Caki2 (cell line): ENCODE measurements at places on chromosomes 7 and 10.
A peak's percentile ranks its signal among the peaks of the same experiment; 100 is the strongest.

- no peak for DNase-seq
Observed at GRCh38 chr7:94216944-94217461, 177.7 kb upstream of the COL1A2 start.

DNA sequence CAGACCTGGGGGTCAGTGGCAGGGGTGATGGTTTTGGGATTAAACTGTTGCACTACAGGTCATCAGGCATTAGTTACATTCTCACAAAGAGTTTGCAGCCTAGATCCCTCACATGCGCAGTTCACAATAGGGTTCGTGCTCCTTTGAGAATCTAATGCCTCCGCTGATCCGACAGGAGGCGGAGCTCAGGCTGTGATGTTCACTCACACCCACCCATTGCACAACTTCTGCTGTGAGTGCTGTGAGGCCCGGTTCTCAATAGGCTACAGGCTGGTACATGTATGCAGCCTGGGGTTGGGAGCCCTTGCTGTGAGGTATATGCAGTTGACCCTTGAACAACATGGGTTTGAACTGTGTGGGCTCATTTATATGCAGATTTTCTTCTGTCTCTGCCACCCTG, 416.4 kb downstream of the GFRA1 start:
- no peak for DNase-seq

- peak; percentile 25 for DNase-seq
Observed at GRCh38 chr10:600876-601659, 88.4 kb downstream of the DIP2C start.

GRCh38 chr10:128694168-128694850, 568.1 kb upstream of the MKI67 start:
- DNase-seq, result no peak

GRCh38 chr10:23968301-23968700, 240.6 kb upstream of the KIAA1217 start:
- no peak for DNase-seq

DNA sequence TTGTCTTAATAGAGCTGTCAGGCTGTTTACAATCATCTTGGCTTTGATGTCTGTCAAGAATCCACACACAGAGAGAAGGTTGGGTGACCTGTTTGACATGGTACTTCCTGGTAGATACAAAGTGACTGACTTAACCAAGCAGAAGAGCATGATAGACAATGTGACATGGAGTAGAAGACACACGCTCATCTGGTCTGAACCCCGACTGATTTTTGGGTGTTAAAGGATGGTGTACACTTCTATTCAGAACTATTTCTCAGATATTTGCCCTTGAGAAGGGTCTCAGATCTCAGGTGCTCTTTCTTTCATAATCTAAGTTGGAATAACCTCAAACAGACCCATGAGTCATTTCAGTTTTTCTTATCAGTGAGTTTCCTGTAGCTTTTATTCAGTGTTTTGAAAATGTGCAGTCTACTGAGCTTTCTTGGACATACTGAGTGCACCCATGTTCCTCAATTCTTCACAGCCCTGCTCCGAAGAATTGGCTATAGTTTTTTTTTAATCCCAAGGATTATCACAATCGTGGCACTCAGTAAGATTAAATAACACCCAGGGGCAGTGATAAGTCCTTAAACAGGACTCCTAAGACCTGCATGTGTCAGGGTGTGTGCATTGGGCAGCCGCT, 46.4 kb upstream of the NXPH1 start:
- no peak for DNase-seq

DNA sequence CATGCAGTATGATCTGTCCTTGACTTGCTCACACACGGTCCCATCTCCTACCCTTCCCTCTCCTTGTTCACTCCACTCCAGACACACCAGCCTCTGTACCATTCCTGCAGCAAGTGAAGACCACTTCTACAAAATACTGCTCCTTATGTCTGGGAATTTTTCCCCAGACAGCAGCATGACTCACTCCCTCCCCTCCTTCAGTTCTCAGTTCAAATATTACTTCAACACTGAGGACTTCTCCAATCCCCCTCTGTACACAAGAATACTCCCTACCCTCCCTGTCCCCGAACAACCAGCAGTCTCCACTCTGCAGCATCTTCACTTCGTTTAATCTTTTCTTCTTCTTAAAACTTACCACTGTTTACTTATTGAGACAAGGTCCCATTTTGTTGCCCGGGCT, 474.0 kb downstream of the GPAM start:
- DNase-seq, result no peak

DNA sequence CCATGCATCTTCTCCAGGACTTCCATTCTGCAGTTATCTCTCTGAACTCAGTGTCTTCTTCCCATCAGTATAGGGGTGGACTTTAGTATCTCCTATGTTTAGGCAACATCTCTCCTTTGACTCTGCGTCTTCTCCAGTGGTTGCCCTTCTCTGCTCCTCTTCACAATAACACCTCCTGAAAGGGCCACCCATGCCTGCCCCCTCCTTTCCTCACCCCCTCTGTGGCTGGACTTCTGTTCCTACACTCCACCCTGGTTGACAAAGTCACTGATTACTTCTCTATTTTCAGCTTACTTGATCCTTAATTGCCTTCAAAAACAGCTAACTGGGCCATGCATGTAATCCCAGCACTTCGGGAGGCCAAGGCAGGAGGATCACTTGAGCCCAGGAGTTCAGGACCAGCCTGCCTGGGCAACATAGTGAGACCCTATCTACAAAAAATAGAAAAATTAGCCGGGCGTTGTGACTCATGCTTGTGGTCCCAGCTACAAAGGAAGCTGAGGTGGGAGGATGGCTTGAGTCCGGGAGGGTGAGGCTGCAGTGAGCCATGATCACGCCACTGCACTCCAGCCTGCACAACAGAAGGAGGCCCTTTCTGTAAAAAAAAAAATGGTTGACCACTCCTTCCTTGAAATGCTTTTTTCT, 13.7 kb downstream of the SRGN start:
- peak; percentile 15 for DNase-seq

GRCh38 chr7:52030722-52031121, 714.1 kb upstream of the COBL start:
- no peak for DNase-seq

GRCh38 chr7:54080525-54080924, 461.6 kb upstream of the VSTM2A start:
- DNase-seq, result no peak

- DNase-seq, result no peak
Observed at GRCh38 chr10:99938563-99938962, 71.2 kb downstream of the DNMBP start.

- DNase-seq, result no peak
Observed at GRCh38 chr7:155584763-155585531, 38.6 kb upstream of the CNPY1 start.

DNA sequence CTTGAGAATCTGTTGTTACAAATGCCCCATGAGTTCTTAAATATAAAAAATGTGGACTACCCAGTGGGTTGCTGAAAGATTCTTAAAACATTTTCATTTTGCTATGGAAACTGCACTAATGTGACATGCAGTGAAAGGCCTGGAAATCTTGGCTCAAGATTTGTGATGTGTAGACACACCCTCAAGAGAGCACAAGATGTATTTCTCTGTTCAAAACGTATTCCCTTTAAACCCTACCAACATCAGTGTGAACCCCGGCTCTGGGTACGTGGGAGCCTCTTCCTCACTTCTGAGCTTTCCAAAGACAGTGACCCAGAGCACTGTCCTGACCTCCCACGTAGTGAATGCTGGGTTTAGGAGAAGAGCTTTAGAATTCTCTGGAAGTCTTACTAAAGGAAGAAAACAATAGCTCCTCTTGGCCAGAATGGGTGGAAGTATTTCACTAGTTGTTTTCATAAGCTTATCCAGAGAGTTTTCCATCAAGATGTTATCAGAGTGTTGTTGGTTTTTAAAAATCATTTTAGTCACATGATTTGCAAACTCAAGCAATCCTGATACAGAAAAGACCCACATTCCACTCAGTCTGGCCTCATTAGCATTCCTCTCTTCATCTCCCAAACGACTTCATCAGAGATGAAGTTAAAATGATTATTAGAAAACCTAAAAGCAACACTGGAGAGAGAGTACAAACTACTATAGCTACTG, 81.5 kb upstream of the AFAP1L2 start:
- no peak for DNase-seq

- DNase-seq, result no peak
Observed at GRCh38 chr7:18278316-18278715, 217.2 kb upstream of the HDAC9 start.

- DNase-seq, result no peak
Observed at GRCh38 chr10:63467841-63468240, 2.1 kb upstream of the JMJD1C start.

GRCh38 chr7:101099969-101100781, 14.9 kb downstream of the TRIM56 start:
- DNase-seq, result peak; percentile 97

DNA sequence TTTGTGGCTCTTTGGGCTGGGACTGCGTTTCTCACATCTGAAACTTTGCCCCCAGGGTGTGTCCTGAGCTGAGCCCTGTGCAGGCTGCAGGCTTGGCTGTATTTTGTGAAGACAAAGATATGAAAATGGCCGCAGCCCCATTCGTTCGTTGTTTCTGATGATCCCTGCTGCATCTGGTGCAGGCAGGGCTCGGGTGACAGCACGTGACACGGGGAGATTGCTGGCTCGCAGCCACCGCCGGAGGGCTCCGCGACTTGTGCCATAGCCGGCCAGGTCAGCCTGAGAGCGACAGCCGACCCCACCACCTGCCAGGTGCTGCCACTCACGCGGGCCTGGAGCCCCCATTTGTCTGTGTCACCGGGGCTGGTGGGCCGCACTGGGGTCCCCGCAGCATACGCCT, 81.3 kb downstream of the ZRANB1 start:
- no peak for DNase-seq

DNA sequence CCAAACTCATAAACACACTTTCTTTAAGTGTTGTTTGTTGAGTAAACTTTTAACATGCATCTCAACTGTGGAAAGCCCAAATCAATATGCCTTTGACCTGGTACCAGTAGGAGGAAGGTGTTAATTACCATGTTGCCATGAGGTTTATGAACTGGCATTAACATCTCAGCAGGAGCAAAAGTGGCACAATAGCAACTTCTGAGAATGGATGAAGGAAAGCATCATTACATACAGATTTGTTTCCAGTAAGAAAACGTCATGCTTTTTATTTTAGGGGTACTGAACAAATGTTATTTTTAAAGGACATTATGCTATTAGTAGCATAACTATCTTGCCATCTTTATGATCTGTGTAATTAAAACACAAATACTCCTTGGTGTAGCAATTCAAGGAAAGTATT, 51.1 kb downstream of the ARMC3 start:
- DNase-seq, result no peak

GRCh38 chr10:32417911-32418547, 27.9 kb upstream of the CCDC7 start:
- no peak for DNase-seq

- no peak for DNase-seq
Observed at GRCh38 chr10:120969219-120969645, 118.1 kb downstream of the WDR11 start.

DNA sequence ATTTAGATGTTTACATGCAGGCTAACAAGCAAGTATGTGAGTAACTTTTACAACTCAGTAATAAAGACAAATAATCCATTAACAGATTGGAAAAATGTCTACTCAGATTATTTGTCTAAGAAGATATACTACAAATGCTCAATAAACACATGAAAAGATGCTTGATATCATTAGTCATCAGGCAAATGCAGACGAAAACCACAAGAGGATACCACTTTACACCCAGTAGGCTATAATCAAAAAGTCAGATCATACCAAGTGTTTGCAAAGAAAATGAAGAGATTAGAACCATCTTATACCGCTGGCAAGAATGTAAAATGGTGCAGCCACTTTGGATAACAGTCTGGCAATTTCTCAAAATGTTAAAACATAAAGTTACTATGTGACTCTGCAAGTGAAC, 84.1 kb downstream of the MALSU1 start:
- no peak for DNase-seq

GRCh38 chr7:125195156-125195555, 265.5 kb upstream of the POT1 start:
- no peak for DNase-seq

- DNase-seq, result no peak
Observed at GRCh38 chr10:108469940-108470339, 1305.4 kb upstream of the SORCS1 start.

DNA sequence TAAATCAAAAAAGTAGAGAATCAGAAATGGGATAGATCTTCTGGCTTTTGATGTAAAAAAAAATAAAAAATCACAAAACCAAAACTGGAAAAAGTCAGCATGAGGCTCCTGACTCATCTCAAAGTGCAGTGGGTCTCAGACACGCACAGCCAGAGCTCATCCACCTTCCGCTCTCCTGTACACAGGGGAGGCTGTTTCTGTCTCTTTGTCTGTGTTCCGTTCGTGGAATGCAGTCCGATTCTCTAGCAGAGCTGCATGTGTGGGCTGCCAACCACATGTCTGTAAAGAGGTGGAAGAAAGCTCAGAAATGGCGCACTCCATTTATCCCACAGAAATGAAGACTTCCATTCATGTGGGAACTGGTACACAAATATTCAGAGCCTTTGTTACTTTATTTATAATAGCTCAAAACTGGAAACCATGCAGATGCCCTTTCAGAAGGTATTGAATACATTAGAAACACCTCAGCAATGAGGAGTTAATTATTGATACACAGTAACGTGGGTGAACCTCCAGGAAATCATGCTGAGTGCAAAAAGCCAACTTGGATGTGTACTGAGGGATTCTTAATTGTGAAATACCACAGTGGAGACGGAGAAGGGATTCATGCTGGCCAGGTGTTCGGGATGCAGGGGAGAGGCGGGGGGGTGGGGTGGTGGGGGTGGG, 123.3 kb downstream of the TRRAP start:
- no peak for DNase-seq

GRCh38 chr7:35754741-35755140, 46.1 kb upstream of the SEPTIN7 start:
- DNase-seq, result no peak

- DNase-seq, result no peak
Observed at GRCh38 chr10:31262672-31263071, 56.3 kb upstream of the ZEB1 start.

DNA sequence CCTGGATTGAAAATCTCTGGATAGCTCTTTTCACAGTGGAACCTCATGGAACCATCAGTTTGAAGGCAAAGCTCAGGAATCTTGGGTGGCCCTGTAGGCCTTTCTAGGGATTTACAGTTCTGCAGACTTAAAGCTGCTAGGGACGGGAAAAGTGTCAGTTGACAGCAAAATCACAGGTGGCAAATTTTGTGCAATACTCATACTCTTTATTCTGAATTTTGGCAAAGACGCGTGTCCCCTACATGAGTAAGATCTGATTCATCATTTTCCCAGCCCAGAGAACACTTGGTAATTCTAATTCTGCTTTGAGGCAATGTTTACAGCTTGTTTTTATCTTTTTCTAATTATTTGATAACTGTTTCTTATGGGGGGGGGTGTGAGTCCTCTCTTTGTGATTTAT, 3.6 kb downstream of the LRRC17 start:
- DNase-seq, result no peak

DNA sequence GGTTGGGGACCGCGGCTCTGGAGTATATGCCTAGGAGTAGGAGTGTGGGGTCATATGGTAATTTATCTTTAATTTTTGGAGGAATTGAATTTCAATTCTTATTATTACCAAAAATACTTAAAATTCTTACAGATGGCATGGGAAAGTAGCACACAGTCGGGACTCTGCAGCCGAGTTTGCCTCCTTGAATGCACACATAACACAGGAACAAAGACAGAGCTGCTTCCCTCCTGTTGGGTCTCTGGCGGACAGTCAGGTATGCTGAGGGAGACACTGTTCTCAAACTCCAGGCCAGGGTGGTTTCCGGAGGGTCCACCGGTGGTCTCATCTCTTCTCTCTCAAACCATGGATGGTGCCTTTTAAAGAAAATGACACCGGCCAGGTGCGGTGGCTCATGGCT, 32.7 kb downstream of the GRIFIN start:
- DNase-seq, result no peak
